ENCODE measurements at places on chromosomes 2 and 18.

DNA sequence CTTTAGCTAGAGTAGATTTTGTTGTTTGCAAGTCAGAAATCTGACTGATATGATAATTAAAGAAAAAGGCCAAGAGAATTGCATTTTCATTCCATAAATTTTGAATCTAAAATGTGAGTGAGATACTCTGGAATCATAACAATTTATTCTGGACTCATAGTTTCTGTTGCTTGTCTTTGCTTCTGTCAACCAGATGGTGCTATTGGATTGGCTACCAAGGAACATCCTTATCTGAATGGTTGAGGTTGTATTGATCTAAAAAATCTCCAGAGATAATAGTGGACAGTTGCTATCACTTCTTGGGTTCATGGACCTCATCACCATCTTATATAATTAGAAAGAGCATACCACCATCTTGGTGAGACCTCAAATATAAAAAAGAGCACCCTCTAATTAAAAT is 34.0 kb upstream of the CPS1 start:
- no peak for DNase-seq

GRCh38 chr18:46171331-46171730 is 67.1 kb downstream of the HAUS1 start:
- DNase-seq = no peak

DNA sequence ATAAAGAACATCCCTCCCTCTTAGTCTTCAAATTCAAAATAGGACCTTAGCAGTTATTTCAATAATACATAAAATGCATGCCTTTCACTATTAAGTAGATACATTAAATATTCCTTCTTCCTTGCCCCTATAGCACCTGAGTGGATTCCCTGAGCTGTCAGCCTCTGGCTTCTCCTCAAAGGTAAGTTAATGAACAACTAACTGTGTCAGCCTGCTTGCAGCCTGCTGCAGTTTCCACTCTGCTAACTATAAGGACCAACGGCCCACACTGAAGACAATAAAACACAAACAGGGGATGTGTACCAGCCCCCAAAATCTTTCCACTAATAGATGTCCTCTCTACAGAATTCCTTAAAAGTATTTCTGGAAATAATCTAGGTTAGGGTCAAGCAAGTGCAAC is 5.0 kb downstream of the KCTD1 start:
- no peak for DNase-seq

GRCh38 chr2:193518041-193518817 is 1323.5 kb upstream of the TMEFF2 start:
- DNase-seq = no peak

- DNase-seq = no peak
Observed at GRCh38 chr2:236748801-236749200, 179.2 kb downstream of the ACKR3 start.

GRCh38 chr2:96158554-96158940 is 13.3 kb upstream of the DUSP2 start:
- no peak for DNase-seq

DNA sequence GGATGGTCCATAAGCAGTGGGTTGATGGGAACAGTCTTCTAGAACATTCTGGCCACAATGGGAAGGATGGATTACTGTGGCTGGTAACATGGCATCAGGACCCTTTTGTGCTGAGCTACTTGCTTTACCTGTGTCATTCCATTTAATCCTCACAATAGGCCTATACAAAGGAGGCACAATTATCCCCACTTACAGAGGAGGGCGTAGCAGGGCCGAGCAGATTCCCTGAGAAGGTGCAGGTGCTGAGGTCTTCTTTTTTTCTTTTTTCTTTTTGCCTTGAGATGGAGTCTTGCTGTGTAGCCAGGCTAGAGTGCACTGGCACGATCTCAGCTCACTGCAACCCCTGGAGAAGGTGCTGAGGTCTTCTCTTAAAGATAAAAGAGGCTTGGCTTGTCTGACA is 6.7 kb upstream of the LRRC30 start:
- no peak for DNase-seq

DNA sequence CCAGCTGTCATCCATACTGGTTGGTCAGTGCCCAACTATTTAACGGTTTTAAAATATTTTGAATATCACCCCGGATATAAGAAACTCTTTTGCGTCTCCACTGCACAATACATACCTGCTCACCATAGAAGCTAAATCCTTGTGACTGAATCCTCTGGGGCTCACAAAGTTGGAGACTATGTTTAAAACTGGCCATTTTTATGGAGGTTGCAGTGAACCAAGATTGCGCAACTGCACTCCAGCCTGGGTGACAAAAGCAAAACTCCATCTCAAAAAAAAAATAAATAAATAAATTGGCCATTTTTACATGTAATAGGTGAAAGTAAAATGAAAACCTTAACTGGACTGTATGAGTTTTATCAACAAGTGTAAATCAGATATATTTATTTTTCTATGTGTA is 55.6 kb upstream of the TMEM17 start:
- DNase-seq = no peak

DNA sequence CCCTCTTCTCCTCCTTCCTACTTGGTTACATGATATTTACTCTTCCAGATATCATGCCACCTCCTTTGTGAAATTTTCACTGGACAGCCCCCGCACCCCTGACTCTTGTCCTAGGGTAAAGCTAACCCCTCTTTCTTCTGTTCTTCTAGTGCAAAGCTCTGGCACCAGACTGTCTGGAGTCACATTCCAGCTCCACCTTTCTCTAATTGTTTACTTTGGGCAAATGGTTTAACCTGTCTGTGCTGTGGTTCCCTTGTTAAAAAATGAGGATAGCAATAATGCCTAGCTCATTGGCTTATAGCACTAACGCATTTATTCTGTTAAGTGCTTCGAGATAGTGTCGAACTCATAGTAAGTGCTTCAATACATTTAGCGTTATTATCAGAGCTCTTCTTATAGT is 306.2 kb downstream of the ALK start:
- no peak for DNase-seq

GRCh38 chr2:136492901-136493300 is 272.4 kb upstream of the THSD7B start:
- DNase-seq = no peak

GRCh38 chr2:221810245-221810644 is 238.1 kb upstream of the EPHA4 start:
- no peak for DNase-seq

GRCh38 chr2:981759-982158 is 31.1 kb downstream of the SNTG2 start:
- no peak for DNase-seq

DNA sequence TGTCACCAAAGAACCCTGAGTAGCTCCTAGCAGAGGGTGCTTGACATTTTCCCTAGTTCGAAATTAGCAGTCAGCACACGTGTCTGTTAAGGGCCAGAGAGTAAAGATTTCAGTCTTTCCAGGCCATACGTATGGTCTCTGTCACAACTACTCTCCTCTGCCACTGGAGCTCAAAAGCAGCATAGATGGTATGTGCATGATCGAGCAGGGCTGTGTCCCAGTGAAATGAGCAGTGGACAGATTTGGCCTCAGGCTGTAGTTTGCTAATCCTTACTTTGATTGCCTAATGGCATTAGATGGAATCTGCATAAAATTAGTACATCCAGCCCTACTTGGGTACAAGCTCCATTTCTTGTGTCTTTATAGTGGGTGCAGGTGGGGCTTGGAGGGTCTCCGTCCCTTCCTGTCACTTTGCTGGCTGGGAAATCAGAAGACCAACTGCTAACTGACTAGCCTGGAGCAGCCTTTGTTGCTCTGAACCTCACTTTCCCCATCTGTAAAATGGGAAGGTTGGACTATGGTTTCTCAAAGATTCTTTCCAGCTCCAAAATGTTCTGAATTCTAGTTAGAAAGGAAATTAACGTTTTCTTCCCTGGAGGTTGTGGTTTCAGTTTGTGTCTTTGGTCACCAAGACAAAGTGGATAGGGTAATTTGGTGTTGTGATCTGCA is 108.5 kb downstream of the GLI2 start:
- no peak for DNase-seq

GRCh38 chr2:34031097-34031496 is 432.0 kb upstream of the FAM98A start:
- DNase-seq = no peak

DNA sequence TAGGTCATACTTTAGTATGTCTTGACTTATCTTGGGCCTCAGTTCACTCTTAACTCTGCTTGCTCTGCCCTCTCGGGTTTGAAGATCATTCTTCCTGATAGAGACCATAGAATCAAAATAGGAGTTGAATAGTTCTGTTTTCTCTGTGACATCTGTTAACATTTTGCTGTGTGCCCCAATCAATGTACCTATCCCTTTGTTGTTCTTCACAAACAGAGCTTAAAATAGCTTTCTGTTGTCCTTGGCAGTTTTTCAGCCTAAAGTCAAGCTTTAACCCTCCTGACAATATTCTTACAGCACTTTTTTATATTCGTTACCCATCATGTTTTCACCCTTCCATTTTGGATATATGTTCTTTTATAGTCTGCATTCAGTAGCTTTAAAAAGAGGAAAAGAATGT is 724.5 kb upstream of the FANCL start:
- DNase-seq = no peak

DNA sequence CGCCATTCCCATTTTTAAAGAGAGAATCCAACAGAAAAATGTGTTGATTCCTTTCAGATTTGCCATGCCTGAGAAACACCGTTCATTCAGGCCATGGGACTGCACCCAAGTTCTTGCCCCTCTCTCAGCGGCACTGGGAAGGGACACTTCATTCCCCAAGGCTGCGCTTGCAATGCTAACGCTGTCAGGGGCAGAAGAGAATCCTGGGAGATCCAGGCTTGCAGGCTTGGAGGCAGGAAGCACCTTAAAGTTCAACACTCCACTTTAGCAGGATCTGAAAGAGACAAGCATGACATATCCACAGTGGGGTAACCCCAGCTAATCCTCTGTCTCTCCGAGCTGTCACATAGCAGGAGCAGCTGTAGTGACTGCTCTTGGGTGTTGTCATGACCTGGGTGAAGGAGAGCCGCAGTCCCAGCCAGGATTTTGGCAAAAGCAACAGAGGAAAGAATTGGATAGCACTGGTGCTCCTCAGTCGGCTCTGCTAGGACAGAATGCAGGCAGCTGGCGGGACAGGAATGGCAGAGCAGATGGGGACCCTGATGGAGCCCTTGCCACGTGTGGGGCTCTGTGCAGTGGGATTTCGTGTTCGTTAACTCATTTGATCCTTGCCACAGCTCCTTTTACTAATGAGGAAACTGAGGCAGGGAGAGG is 22.0 kb upstream of the ODC1 start:
- DNase-seq = no peak

- no peak for DNase-seq
Observed at GRCh38 chr18:79640064-79640672, 39.4 kb upstream of the CTDP1 start.

GRCh38 chr2:161273038-161273760 is 35.0 kb upstream of the PSMD14 start:
- DNase-seq = no peak

DNA sequence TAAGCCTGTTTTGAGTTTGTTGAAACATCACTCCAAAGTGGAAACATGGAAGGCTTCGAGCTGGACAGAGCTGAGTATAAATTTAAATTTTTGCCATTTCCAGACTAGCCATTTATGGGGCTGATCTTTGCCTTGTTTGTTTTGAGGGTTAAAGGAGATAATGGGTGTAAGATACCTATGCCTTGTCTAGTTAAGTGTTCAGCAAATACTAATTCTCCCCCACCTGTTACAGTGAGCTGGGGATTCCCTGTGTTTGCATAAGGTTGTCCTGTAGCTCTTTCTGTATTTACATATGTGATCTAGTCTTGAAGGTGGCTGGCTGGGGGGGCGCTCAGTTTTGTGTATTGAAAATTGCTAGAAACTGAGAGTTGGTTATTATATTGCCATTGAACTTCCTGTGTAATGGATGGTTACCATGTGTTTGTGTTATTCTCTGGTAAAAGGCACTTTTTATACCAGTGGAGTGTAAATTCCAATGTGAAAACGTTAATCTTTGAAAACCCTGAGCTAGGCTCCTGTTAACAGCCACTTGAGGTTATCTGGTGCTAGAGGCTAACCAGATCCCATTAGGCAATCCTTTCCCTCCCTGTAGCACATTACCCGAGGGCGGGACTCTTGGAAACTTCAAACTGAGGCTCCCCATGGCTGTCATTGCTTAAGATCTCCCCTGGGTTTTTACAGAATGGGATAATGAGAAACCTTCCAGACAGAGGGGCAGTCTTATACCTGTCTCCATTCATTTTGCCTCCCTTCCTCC is 26.7 kb downstream of the TANC1 start:
- DNase-seq = no peak

DNA sequence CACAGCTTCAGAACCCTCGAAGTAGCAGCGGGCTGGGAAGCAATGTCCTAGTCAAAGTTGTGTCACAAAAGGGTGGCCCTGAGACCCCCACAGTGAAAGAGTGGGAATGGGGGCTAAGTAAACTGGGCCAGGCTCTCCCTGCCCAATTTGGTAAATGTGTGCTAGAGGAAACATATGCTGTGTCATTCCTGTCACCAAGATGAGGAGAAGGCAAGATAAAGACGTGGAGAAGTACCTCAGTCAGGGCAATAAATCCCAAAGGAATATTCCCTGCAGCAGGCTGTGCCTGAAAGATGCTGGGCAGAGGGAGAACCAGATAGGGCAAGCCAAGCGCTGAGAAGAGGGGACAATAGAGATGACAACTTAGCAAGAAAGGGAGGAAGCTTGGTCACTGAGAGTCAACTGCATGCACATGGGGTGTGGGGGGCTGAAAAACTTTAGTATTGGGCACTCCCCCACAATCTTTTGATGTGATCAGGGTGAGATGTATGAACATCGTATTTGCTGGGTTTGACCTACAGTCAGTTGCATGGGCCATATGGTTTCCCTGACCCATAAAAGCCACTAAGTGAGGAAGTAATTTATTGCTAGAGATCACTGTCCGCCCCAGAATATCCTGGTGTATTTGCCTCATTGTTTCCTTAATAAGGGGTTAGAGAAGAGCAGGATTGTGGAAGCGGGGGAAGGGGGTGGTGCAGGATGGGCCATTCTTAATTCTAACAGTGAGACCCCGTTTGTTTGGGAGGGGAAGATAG is 49.9 kb upstream of the CXCR4 start:
- no peak for DNase-seq

GRCh38 chr18:77133835-77134496 is 1.4 kb upstream of the MBP start:
- DNase-seq = no peak

DNA sequence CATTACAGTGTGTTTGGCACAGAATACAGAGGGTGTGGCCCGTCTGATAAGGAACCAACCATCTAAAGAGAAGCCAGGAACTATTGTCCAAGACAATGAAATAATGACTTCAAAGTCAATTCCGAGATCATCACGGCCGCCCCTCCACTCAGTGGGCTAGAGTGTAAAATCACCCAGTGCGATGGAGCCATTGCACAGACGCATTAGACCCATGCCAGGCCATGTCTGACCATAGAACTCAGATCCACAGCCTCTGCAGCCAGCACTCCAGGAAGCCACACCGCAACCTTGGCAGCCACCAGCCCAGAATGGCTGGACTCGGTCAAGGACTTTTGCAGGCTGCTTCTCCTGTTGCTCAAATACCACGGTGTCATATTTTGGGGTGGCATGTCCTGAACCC is 835.7 kb downstream of the DCDC2C start:
- DNase-seq = no peak

Data from H54 (cell line).